Upper lobe of left lung (tissue), 6 donors: ENCODE measurements at places on chromosomes 5 and 9. TPM values are rescaled to one million over a fixed set of nuclear protein-coding genes. Genes with fewer than 3 reads are reported as not detected.

The PCDHA11 gene
- 0.86 TPM for total RNA-seq

The ZNF879 gene
- 2.4 TPM for total RNA-seq

The TMEM167A gene
- 69.6 TPM for total RNA-seq

The ATP6V0E1 gene
- 290 TPM for total RNA-seq

The LHFPL2 gene
- 27.2 TPM for total RNA-seq

The TXN gene
- total RNA-seq: 179 TPM

The KCNMB1 gene
- 1.1 TPM for total RNA-seq

The UBE2R2 gene
- 29.3 TPM for total RNA-seq

- no peak for DNase-seq
Observed at GRCh38 chr9:128882677-128883603, 1.0 kb downstream of the LRRC8A start.

- DNase-seq: no peak
Observed at GRCh38 chr5:166363087-166363760, 1928.2 kb upstream of the WWC1 start.

- no peak for DNase-seq
Observed at GRCh38 chr5:80865551-80865950, 94.6 kb upstream of the RASGRF2 start.

GRCh38 chr9:34237836-34238235 is 59.0 kb downstream of the UBAP1 start:
- DNase-seq: no peak

GRCh38 chr5:7772141-7772540 is 78.8 kb downstream of the CFAP90 start:
- DNase-seq: no peak

GRCh38 chr5:99030906-99031440 is 102.2 kb upstream of the CHD1 start:
- DNase-seq: no peak

GRCh38 chr9:112754578-112754977 is 4.0 kb downstream of the SNX30 start:
- DNase-seq: no peak

DNA sequence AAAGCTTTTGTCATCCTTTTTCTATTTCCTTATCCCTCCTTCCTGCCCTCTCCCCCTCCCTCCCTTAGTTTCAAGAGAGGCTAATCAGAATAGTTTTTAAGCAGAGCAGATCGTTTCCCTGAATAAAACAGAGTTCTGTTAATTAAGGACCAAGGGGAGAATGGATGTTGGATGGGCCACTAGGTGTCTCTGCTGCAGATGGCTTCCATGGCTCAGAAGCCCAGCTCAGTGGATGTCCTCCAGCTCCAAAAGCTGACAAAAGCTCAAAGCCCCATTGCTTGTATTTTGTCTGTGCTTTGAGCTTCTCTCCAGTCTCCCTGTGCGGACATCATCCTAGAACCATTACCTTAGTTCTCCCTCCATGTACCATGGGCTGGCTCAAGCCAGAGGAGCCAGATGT is 21.0 kb upstream of the NPR3 start:
- DNase-seq: no peak

DNA sequence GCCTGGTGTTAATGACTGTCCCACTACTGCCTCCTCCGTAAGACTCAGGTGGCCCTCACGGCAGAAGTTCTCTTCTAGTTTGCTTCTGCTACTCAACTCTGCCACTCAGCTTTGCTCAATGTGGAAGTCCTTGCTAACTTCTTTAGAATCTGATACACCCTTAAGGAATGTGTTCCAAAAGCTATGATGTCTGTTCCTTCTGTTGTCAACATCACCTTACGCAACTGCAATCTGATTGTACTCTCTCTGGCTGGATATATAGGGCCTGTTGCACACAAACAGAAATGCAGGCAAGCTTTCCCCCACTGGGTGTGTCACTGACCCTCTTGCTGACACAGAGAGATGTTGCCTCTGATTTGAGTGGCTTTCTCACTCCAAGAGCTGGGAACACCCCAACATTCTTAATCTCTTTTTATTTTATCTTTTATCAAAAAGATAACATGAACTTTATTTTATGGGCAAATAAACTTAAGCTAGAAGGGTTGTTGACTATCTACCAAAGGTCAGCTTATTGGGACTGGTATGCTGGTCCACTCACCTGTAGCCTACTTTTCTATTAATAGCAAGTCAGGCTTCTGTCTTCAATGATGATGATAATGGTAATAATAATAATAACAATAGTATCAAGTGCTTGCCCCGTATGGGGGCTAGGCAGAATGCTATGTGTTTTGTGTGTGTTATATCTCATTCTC is 25.2 kb downstream of the TMEM252 start:
- peak; percentile 28 for DNase-seq

DNA sequence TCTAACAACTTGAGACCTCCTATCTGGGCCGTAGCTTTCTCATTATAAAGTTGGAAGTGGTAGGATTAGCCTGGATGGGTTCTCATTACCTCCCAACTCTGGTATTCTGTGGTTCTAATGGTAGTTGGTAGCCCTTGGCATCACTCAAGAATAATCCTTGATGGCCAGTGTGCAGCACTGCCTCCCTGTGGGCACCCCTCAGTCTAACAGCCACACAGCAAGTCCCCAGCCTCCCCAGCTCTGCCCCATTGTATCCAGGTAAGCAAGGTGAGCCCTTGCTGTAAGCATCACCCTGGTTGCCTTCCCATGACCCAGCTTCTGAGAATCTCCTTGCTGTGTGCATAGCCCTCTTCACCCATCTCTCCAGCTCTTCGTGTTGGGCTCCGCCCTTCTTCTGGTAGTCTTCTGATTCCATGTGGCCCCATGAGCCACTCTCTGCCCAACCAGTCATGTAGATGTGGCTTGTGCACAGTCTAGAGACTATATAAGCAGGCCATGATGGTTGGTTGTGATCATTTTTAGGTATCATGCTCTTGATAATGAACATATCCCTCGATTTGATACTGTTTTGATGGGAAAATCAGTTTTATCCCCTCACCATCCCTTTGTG is 57.6 kb upstream of the GRHPR start:
- DNase-seq: no peak

DNA sequence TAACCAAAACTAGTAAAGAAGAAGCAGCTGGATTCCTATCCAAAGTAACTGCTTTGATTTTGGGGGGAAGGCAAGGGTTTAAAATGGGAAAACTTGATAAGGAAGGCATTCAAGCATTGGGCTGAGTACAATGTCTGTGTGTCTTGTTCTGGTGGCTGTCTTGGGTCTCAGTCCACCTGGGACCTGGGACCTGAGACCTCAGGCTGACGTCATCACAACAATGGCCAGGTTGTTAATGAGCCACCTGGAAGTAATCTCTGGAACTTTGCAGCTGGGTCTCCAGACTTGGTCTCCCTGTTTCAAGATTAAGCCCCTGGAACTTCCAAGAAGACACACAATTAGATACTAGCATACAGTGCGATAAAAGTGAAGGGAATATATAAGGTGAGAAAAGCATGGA is 157.5 kb downstream of the PIK3R1 start:
- DNase-seq: no peak

GRCh38 chr9:115237385-115237998 is 119.5 kb upstream of the TNC start:
- no peak for DNase-seq

GRCh38 chr5:170475294-170476000 is 28.4 kb upstream of the KCNIP1 start:
- DNase-seq: no peak

DNA sequence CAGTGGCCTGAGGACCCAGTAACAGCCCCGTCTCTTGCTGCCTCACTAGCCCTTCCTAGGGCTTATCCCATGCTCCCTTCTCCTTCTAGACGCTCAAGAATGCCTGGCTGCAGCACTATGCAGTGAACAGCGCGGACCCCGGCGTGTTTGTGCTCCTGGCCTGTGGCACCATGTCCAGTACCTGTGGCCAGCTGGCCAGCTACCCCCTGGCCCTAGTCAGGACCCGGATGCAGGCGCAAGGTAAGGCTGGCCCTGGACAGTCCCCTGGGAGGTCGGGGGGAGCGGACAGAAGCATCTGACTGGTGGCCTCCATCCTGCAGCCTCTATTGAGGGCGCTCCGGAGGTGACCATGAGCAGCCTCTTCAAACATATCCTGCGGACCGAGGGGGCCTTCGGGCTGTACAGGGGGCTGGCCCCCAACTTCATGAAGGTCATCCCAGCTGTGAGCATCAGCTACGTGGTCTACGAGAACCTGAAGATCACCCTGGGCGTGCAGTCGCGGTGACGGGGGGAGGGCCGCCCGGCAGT is 20.5 kb downstream of the PTGES2 start:
- DNase-seq: no peak

GRCh38 chr5:176899296-176899891 is at the start of gene HK3:
Gene HK3 (minus strand): TSS chr5:176899346. CDS start chr5:176896159, 3,187 bp downstream.
- no peak for DNase-seq

DNA sequence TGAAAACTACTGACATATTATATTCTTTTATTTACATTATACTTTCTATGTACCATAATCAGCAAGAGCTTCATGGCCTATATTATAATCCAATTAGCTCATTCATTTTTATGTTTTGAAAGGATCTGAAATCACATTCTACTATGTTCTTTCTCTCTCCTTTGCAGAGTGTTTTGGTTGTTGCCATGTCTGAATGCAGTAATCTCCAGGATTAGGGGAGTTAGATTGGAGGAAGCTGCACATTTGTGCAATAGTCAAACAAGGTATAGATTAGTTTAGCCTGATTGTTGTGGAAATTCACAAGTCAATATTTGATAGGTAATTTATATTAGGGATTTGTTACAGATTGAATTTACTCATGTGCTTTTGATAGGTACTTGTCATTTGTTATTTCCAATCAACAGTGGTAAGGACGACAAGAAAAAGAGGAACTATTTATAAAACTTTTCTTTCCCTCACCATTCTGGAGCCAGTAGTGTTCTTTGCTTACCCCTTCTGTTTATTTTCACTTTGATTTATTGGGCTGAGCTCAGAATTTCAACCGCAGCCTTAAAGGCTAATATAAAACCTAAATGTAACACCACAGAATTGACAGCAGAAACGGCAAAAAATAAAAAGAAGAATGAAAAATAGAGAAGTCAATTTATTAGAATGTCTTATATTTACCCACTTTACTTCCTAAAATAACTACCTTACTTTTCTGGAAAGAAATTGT is 597.0 kb downstream of the CHSY3 start:
- DNase-seq: no peak

DNA sequence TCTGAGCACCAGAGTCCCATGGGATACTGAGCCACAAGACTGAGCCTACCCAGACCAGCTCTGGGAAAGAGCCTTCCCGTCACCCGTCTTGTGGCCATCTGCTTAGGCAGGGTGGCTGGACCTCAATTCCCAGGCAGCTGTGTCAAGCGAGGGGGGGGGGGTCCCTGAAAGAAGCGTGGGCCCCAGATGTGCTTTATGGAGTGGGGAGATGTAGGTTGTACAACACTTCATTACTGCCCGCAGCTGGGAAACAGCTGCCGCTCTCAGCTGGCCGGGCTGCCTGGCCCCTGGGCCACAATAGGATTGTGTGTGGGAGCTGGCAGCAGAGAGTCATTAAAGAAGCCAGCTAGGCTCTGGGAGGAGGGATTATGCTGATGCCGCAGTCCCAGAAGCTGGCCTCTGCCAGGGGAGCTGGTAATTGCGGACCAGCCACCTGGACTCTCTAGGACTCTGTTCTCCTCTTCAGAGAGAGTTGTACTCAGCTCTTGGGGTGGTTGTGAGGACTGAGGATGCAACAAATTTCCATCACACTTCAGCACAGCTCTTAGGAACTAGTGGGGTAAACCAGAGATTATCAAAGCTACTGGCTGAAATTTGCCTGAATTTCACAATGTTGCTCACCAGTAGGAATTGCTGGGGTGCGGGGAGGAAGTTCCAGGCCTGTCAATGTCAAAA is 145.4 kb downstream of the GADD45G start:
- DNase-seq: peak; percentile 75

DNA sequence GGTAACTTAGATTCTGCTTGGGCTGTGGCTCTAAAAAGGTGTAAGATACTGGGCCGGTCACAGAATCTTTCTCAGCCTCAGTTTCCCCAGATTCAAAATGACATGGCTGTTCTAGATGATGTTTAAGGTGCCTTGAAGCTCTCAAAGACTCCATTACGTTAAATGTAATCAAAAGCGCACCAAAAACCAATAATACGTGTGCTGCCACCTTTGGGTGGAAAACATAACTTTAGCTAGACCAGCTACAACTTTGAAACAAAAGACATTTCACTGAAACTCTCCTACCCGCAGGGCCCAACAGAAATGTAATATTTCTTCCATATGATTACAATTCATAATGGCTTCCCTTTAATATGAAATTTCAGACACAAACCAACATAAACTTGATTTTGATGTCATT is 35.0 kb upstream of the PCSK5 start:
- no peak for DNase-seq

DNA sequence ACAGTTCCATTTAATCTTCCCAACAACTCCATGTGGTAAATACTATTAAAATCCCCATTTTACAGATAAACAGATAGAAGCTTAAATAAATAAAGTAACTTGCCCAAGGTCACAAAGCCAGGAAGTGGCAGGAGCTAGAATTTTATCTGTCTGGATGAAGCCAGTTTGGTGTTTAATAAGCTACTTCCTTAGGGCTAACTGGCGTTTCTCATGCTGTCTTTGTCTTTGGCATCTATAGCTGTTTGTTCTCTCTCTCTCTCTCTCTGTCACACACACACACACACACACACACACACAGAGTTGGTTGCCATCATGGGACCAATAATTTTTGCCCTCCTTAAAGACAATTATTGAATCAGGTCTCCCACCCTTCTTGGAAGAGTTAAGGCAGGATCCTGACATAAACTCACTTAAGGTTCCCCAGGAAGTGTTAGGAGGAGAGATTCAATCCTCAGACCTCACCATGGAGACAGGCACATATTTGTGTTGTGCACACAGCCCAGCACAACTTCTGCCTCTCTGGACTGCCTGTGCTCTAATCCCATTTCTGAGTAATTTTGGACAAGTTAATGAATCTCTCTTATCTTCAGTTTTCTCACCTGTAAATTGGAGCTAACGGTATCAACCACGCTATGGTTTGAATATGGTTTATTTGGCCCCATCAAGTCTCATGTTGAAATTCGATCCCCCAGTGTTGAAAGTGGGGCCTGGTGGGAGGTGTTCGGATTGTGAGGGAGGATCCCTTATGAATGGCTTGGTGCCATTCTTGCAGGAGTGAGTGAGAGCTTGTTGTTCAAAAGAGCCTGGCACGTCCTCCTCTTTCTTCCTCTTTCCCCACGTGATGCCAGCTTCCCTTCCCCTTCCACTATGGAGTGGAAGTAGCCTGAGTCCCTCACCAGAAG is 8.3 kb upstream of the ADRA1B start:
- DNase-seq: no peak

DNA sequence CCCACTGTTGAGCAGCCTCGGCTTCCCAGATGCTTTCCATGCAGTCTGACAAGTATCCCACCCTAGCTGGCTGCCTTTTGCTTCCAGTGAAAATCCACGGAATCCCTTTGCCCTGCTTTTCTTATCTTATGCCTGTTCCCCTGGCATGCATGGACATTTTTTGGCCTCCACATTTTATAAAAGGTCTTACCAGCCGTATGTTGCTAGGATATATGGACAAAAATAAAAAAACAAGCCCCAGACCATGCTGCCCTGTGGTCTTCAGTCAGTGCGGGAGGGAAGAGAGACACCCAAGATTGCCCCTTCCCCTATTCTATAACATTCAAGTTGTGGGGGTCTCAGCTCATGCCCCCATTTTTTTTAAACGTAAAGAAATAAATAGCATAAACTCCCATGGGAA is 129.6 kb downstream of the COL23A1 start:
- DNase-seq: no peak
